ENCODE measurements at places on chromosomes 3 and 15.

DNA sequence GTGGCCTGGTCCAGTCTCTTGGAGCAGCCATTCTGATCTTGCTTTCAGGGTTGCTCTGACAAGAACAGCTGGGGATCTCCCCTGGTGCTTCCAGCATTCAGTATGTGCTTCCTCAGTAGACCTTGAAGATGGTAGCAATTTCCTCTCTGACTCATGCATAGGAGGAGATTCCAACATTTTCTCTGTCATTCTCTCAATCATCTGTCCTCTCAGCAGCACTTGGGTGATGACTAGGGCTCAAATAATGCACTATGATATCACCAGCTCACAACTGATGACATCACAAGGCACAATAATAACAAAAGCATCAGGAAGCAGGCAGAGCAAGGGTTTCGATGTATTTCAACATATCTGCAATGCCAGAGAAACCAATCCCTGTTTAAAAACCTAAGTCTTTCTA lies 52.7 kb downstream of the NFKBIZ start:
- no peak for DNase-seq

DNA sequence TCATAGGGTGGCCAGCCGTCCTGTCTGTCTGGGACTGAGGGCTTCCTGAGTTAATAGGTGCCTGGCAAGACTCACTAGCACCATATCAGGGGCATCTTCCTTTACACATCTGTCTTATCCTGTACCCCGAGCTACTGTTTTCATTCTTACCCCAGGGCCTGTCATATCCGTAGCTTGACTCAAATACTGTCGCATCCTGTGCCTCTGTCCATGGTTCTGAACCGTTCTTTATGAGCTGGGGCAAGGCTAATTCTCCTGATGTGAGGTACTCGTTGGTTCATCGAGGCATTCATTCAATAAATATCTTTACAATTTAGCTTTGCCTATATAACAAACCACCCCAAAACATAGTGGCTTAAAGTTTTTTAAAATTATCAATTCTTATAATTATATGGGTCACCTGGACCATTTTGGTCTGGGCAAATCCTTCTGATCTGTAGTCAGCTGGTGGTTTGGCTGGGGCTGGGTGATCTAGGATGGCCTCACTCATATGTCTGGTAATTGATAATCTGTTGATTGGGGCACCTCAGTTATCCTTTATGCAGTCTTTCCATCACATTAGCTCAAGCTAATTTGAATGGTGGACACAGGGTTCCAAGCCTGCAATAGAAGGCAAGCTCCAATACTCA lies 121.2 kb downstream of the TLE3 start:
- peak; percentile 82 for DNase-seq

DNA sequence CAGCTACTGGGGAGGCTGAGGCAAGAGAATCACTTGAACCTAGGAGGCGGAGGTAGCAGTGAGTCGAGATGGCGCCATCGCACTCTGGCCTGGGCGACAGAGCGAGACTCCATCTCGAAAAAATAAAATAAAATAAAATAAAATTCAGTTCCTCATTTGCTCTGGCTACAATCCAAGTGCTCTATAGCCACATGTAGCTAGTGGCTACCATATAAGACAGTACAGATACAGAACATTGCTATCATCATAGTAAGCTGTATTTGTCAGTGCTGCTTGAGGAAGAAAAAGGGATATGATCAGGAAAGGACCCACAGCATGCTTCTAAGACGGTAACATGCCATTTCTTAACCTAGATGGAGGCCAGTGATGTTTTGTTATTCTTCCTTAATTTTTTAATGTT lies 88.7 kb upstream of the CDAN1 start:
- DNase-seq: no peak

- DNase-seq: no peak
Measured at GRCh38 chr15:77527164-77527778, 105.4 kb downstream of the LINGO1 start.

DNA sequence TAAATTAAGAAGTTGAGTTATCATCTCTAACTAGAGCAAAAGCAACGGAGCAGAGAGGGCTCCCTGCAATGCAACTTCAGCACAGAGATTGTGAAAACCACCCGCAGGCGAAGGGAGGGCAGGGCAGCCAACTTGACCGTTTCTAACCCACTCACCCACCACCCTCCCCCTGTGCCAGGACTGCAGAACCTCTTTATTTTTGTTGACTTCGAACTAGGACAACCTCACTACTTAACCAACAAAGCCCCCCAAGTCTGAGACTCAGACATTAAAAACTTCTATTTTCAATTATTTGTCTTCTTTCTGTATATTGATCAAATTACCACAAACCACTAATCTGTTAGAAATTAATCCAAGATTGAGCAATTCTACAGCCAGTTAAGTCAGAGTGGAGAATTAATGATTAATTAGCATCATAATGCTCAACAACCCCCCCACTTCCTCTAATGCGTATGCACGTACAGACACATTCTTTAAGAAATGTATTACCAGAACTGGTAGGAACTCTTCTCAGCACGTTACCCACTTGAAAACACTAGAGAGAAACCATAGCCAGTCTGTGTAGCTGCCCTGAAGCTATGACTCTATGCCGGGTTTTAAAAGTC lies 2.0 kb downstream of the MGLL start:
- DNase-seq: no peak

- DNase-seq: no peak
Measured at GRCh38 chr3:54905261-54905888, 22.5 kb downstream of the LRTM1 start.

- peak; percentile 69 for DNase-seq
Measured at GRCh38 chr3:44648564-44649229, at the start of gene ZNF35. ZNF35 (plus strand) TSS chr3:44648732; CDS start chr3:44651068, 2,336 bp downstream.

- no peak for DNase-seq
Measured at GRCh38 chr3:34261001-34261385, 462.6 kb downstream of the PDCD6IP start.

DNA sequence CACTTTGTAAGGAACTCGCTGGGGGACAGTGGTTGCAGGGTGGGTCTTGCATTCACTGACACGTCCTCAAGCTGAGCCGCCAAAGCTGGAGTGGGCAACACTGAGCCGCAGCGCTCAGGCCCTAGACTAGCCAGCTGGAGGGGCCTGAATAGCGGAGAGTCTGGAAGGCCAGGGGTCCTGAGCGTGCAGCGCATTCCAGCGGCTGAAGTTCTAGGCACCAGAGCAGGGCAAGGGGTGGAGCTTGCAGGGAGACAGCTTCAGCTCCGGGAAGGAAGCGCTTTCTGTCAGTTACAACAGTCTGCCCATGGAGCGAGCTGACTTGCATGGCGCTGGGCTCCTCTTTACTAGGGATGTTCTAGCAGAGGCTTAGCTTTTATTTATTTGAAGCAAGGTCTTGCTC lies 2.7 kb downstream of the MAP6D1 start:
- no peak for DNase-seq

- DNase-seq: no peak
Measured at GRCh38 chr3:37107846-37108245, 66.5 kb downstream of the LRRFIP2 start.
